ENCODE measurements at places on chromosomes 2 and 18.

- DNase-seq = no peak
These were observed 103.8 kb upstream of the APCDD1 start for GRCh38 chr18:10350661-10351060.

DNA sequence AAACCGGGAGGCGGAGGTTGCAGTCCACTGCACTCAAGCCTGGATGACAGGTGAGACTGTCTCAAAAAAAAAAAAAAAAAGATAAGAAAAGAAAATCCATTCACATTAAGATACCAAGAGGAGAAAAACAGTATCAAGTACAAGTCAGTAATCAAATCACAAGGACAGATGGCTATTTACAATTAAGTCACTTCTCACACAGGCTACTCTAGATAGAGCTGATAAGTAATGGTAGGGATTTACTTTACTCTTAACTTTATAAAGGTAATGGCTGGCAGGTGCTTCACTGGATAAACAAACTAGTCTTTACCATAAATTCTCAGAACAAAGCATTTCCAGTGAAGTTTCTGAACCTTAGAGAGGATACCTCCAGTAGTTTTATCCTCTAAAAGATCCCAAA, 11.5 kb downstream of the SF3B1 start:
- DNase-seq = no peak

- no peak for DNase-seq
These were observed 18.4 kb downstream of the NCK2 start for GRCh38 chr2:105763076-105763475.

- DNase-seq = no peak
These were observed 181.0 kb downstream of the C1D start for GRCh38 chr2:67881816-67882215.

DNA sequence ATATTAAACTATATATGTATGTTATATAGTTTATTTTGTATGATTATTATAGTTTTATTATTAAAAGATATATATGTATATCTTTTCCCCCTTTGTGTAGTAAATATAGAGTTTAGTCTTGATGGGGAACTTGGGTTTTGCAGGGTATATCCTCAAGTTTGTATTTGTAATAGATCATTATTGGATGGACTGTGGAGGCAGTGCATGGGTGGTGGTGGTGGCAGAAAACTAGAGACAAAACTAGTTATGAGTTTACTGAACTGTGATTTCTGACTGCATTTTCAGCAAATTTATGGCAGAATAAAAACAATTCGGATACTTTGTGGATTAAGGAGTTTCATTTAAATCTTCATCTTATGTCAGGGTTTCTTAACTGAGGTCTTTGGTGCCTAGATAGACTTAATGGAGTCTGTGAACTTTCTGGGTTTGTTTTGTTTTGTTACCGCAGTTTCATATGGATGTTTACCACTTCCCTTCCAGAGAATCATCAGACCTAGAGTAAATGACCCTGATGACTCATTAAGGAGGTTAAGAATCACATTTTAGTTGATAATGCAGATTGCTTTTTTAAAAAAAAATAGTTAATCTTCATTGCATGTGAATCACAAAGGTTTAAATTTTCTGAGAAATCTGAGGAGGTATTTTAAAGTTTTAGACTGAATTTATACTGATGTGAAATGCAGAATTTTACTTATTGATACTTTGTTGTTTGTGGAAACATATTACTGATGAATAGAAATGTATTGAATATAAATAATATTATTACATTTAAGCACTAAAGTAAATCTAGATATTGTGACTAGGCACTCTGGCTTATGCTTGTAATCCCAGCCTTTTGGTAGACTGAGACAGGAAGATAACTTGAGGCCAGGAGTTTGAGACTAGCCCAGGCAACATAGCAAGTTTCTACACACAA, 14.5 kb downstream of the EPC2 start:
- DNase-seq = no peak

DNA sequence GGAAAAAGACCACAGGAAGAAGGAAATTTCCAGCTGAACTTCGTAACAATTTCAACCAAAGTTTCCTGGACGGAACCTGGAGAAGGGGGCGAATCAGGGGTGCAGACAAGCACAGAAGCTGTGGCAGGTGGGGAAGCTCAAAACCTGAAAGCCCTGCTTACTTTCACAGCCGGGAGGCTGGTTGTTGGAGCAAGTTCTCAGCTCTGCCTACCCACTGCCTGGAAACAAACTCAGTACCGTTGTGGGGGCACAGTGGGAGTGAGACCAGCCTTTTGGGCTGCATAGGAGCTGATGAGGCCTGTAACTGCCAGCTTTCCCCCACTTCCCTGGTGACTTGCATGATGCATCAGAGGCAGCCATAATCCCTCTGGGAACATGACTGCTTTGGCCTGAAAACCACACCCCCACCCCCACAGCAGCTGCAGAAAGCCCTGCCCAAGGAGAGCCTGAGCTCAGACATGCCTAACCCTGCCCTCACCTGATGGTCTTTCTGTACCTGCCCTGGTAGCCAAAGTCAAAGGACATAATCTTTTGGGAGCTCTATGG, 207.0 kb upstream of the VWC2L start:
- no peak for DNase-seq

GRCh38 chr18:10274301-10274700, 180.1 kb upstream of the APCDD1 start:
- no peak for DNase-seq

DNA sequence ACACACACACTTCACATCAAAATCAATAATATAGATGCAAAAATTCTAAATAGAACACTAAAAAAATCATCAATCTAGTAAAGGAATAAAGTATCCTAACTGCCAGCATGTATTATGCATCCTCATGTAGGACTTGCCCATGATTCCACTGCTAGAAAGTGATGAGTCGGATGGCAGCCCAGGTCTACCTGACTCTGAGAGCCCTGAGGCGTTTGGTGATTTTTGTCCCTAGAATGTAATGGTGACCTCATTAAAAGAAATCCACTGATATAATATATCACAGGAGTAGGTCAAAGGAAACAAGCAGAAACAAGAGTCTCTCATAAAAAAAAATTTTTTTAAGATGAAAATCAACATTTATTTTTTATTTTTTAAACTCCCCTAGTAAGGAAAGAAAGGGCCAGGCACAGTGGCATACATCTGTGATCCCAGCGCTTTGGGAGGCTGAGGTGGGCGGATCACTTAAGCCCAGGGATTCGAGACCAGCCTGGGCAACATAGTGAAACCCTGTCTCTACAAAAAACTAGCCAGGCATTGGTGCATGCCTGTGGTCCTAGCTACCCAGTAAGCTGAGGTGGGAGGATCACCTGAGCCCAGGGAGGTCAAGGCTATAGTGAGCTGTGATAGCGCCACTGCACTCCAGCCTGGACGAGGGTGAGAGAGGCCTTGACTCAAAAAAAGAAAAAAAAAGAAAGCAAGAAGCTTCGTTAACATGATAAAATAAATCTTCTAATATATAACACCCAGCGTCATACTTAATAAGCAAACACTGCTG, 24.4 kb upstream of the ACTG2 start:
- DNase-seq = no peak

DNA sequence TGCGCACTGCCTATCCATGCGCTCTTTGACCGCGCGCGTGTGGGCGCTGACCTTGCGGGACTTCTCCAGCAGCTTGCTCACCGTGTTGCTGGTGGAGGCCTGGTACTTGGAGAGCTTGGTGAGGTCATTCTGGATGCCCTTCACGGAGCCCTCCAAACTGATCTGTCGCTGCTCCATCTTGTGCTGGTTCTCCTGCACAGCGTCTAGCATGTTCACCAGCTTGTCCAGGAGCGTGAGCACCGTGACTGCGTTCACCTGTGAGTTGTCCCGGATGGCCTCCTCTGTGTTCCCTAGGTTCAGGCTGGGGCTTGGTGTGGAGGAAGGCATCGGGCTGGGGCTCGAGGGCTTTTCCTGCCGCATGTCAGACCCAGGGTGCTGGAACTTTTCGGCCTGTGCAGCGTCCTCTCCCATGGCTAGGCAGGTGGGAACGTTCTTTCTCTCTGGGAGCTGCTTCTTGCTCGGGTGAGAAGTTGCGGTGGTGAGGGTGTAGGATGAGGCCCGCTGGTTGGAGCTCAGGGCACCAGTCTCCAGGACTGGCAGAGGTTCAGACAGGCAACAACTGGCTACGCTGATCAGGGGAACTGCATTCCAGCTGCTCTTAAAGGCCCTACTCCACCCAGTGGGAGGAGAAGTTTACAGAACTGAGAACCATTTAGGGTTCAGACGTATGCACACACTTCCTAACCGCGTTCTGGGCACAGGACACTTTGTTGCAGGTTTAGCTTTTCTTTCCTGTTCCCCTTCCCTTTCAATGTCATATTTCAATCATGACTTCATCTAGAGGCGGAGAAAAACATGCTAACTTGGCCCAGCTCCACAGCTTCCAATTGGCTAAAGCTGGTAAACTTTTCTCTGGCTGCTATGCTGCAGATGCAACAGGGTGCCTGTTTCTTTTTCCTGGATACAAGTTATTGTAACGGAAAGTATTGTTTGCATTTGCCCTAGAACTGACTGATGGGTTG, at the start of gene CAVIN2:
TSS of gene CAVIN2 (minus strand) at position 574 of the 962 bp plus-strand sequence. CDS start at position 411, 163 bp downstream.
- peak; percentile 79 for DNase-seq

GRCh38 chr2:176097820-176098365, 1.7 kb upstream of the HOXD12 start:
- DNase-seq = no peak

DNA sequence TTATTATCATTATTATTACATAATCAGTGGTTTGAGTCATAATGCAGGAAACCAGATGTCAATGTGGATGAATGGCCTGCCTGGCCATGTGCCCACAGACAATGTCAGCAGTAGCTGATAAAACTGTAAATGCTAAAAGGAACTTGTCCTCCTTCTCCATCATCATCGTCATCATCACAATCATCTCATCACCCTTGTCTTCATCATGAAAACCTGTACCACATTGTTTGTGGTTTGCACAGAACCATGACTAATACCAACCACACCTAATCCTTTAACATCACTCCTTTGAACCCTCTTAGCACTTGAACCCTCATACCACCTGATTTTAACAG, 96.0 kb downstream of the HNMT start:
- no peak for DNase-seq

GRCh38 chr2:237201461-237202287, 116.0 kb downstream of the COPS8 start:
- DNase-seq = no peak

GRCh38 chr18:75116165-75116564, 92.8 kb downstream of the PTGR3 start:
- DNase-seq = peak; percentile 38

GRCh38 chr2:11554399-11554716, 20.5 kb downstream of the GREB1 start:
- DNase-seq = no peak

DNA sequence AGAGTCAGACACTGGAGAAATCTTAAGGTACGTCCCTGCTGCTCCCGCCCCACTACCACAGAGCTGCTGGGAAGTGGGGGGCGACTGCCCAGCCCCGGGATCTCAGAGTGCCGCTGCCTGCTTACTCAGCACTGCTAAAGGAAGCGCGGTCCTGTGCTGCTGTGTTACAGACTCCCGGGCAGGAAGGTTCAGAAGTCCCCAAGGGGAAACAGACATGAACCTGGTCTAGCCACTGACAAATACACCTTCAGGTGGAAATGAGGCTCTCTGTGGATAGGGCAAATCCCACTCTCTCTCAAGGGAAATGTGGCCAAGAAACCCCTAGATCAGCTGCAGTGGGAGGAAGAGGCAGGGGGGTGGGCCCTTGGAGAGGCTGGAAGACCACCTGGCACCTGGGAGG, 13.7 kb downstream of the MTERF4 start:
- DNase-seq = no peak

- no peak for DNase-seq
These were observed 304.3 kb upstream of the CNTNAP5 start for GRCh38 chr2:123720760-123721159.

- no peak for DNase-seq
These were observed 4.0 kb downstream of the BAZ2B start for GRCh38 chr2:159612255-159612901.

- no peak for DNase-seq
These were observed 134.5 kb downstream of the LRRTM1 start for GRCh38 chr2:80169811-80170594.

- DNase-seq = no peak
These were observed 11.7 kb downstream of the SH3YL1 start for GRCh38 chr2:252001-252602.

Measured in coronary artery (tissue), 2 donors.